Hematopoietic multipotent progenitor cell (in vitro differentiated cells): ENCODE measurements at places on chromosomes 7 and 10. TPM values are rescaled to one million over a fixed set of nuclear protein-coding genes. Genes with fewer than 3 reads are reported as not detected.
A peak's percentile ranks its signal among the peaks of the same experiment; 100 is the strongest.

SEPTIN14 gene
- not detected for total RNA-seq

OPN1SW gene
- not detected for total RNA-seq

AGMO gene
- total RNA-seq, result not detected

CHST15 gene
- 1.1 TPM for total RNA-seq

TAF3 gene
- 3.0 TPM for total RNA-seq

ZNF727 gene
- total RNA-seq, result 0.27 TPM

FZD8 gene
- total RNA-seq, result 0.81 TPM

DCLRE1A gene
- total RNA-seq, result 3.8 TPM

TMEM176A gene
- total RNA-seq, result 2.4 TPM

DGKB gene
- total RNA-seq, result not detected

SEMA3C gene
- total RNA-seq, result 14.3 TPM

GIMAP8 gene
- 4.8 TPM for total RNA-seq

GRCh38 chr10:118276727-118277126 is 65.4 kb downstream of the FAM204A start:
- no peak for DNase-seq

DNA sequence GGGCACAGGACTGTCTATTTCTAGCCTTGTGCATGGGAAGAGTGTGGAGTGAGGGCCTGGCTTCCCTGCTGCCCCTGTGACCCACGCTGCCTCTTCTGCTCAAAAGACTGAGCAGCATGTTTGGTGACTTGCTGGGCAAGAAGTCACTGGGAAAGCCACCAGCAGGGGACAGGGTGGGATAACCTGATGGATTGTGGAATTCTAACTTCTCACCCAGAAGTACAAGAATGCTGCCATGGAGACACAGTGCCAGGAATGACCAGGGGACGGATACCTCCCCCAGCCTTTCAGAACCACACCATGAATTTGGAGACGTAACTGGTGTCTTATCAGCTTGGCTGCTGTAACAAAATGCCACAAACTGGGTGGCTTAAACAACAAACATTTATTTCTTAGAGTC is 28.4 kb downstream of the GALNTL5 start:
- no peak for DNase-seq

- no peak for DNase-seq
These were observed 242.6 kb downstream of the TWIST1 start for GRCh38 chr7:18874880-18875279.

DNA sequence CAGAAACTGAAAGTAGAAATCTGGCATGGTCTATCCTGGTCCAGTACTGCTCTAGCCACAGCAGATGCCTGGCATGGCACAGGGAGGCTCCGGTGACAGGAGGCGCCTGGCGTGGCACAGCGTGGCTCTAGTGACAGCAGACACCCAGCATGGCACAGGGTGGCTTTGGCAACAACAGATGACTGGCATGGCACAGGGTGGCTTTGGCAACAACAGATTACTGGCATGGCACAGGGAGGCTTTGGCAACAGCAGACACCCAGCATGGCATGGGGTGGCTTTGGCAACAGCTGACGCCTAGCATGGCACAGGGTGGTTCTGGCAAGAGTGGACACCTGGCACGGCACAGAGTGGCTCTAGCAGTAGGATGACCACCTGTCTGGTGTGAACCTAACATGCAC is 480.5 kb upstream of the FOXK1 start:
- no peak for DNase-seq

DNA sequence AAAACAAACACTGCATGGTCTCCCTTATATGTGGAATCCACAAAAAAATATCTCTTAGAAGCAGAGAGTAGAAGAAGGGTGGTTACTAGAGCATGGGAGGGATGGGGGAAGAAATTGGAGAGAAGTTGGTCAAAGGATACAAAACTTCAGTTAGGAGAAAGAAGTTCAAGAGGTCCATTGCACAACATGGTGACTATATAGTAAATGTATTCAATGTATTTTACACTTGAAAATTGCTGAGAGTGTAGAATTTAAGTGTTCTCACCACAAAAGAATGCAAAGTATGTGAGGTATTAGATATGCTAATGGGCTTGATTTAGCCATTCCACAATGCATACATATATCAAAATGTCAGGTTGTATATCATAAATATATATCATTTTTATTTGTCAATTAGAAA is 232.0 kb upstream of the CELF2 start:
- DNase-seq, result no peak

GRCh38 chr10:79379512-79380124 is 32.3 kb downstream of the PPIF start:
- no peak for DNase-seq

DNA sequence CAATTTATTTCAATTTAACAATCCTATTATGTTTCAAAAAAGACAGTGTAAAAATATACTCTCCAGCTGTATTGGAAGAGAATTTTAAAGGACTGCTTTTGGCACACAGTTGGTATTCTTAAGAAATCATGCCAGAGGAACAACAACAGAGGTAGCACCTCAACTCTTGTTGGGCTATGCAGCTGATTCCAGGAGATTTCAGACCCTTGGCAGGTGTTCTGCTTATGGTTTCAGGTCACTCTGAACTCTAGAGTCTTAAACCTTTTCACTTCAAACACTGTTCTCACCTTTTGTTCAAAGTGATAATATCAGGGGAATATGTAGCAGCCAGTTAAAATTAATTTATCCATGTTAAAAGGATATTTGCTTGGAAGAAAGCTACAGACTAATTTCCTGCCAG is 160.1 kb downstream of the PFKFB3 start:
- DNase-seq, result no peak

GRCh38 chr10:49114718-49115014 is 656 bp downstream of the VSTM4 start:
- no peak for DNase-seq

DNA sequence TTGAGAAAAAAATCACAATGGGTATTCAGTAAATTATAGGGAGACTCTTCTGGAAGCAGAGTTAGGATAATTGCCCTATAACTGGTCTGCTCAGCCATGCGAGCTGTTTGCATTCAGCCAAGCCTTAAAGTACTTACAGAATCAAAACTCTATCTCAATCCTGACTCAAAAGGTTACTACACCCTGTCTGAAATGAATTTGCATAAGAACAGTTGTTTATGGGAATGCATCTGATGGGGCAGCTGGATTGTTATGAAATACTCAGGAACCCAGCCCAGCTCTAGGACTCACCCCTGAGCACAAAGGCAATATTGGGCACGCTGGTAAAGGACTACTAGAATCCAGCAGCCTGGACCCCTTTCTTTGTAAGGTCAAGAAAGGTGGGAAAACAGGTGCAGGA is 38.8 kb downstream of the AKR1B15 start:
- DNase-seq, result no peak

- DNase-seq, result no peak
These were observed 204.7 kb downstream of the DGKI start for GRCh38 chr7:137642031-137642430.

DNA sequence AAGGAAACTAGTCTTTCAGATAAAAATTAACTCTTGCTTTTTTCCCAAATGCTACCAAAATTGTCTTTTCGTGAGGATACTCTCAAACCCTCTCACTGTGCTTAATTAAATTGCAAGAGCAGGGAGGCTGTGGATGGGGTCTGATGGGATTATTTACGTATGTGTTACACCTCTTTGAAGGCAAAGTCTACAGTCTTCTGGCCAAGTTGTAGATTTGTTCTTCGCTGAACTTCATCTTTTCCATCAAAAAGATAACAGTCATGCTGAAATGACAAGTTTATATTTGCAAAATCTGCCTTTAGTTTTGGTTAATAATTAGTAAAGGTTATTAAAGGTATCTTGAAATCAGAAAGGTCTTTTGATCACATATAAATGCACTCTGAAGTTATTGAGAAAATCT is 22.7 kb downstream of the A1CF start:
- no peak for DNase-seq

GRCh38 chr7:101237206-101238067 is at the start of gene CLDN15:
Gene CLDN15 (minus strand): TSS chr7:101237802. CDS start chr7:101237581, 221 bp downstream.
- DNase-seq, result peak; percentile 83

- no peak for DNase-seq
These were observed 525 bp downstream of the UBE2D4 start for GRCh38 chr7:43926798-43927123.

DNA sequence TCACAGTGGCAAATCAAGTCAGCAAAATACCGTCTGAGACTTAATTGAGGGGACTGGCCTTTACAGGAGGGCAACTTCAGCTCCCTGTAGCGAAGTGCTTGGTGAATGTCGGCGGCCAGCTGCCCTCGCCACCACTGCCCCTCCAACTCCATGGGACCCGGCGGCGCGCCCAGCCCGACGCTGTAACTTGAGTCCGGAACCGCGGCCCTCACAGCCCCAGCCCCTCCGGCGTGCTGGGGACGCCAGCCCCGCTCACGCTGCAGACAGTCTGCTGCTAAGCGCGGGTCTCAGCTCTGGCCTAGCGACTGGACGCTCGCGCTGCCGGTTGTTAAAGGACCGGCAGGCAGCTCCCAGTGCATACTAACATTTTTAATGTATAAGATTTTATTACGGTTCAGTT is 113.4 kb upstream of the NUPR2 start:
- no peak for DNase-seq

DNA sequence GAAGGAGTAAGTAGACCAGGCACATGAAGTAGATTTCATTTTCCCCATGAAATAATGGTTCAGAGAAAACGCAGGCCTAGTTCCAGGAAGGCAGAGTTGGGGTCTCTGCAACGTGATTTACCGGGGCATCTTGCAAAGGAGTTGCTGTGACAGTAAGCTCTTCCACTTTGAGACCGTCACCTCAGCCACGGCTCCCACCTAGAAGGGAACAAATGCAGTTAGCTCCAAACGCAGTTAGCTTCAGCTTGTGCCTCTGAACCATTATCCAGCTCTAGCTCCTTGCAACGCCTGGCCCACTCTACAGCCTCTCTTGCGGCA is 7.0 kb upstream of the MYO1G start:
- DNase-seq, result no peak

- peak; percentile 68 for DNase-seq
These were observed 23.4 kb downstream of the MAD1L1 start for GRCh38 chr7:2209146-2209960.

GRCh38 chr10:103480521-103480920 is 1.5 kb upstream of the CALHM3 start:
- no peak for DNase-seq

- no peak for DNase-seq
These were observed 87.0 kb downstream of the PTPRN2 start for GRCh38 chr7:158500651-158501052.

DNA sequence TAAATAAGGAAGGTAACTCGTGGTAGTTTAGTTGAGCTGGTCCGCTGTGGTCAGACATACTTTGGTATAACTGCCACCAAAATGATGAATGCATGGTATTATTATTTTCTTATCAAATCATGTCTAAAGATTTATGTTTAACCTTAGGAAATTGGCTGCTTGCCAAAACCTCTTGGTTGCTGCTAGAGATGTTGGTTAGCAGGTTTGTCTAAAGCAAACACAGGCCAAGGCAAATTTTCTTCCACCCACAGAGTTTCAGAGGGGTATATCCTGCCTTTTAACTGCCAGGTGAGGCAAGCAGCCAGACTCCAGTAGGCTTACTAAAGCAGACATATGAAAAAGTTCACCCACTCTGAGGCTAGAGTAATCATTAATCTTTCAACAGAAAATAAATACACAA is 101.4 kb downstream of the SEMA3E start:
- no peak for DNase-seq

DNA sequence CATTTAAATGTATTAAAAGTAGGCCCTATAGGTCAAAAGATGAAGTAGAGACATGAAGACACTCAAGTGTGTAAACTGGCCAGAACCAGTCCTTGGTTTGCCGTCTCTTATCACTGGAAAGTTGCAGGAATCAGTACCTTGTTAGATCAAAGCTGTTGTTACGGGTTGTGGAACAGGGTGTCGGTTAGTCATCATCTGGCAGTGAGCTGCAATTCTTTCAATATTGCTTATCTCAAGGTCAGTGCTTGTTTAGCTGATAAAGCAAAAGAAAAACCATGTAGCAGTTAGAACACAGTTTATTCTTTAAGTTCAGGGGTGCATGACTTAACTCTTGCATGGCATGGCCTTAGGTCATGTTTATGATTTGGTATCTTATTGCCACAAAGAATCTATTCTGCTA is 10.0 kb upstream of the SLC13A1 start:
- DNase-seq, result no peak

DNA sequence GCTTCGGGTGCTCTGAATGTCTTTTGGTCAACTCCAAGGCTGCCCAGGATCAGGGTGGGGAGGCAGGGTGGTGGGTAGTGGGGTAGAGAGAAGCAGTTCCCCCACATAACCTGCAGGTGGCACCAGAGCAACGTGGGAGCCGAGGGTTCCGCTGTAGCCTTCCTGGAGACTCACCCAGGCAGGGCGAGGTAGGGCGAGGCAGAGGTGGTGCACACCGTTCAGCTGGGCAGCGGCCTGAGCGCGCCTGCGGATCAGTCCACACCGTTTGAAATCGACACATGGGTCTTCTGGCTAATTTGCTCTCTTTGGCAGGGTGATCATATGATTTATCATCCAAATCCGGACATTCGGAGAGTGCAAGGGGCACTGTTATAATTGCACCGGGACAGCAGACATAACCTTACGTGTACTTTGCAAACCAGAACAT is 41.4 kb upstream of the MAP3K8 start:
- peak; percentile 55 for DNase-seq

DNA sequence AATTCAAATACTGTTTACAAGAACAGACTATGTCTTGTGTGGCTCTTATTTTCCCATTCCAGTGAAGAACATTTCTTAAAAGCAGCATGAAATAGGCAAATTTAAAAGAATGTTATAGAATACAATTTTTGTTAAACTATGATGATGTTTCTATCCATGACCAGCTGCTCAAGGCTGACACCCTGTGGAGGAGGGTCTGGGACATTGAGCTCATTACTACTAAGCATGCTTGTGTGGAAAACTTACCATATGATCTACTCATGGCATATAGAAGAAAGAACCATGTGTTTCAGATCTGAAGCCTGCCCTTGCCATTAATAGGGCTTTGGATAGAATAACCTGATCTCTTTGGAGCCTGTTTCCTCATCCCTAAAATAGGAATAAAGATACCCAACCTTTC is 125.0 kb downstream of the FOXP2 start:
- no peak for DNase-seq

DNA sequence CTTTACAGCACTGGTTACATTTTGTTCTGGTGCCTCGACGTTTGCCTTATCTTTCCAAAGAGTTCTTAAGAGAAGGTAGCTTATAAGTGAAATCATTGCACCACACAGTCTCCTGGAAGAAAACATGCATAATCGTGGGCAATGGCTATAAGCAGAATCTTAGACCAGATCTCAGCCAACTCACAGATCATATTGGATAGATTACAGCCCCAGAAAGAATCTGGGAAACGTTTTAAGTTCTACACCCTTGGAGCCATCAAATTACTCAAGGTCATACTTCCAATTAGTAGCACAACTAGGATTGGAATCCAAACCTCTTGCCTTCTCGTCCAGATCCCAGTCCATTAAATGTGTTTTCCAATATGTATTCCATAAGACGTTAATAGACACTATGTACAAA is 8.8 kb upstream of the PDCD4 start:
- DNase-seq, result no peak

DNA sequence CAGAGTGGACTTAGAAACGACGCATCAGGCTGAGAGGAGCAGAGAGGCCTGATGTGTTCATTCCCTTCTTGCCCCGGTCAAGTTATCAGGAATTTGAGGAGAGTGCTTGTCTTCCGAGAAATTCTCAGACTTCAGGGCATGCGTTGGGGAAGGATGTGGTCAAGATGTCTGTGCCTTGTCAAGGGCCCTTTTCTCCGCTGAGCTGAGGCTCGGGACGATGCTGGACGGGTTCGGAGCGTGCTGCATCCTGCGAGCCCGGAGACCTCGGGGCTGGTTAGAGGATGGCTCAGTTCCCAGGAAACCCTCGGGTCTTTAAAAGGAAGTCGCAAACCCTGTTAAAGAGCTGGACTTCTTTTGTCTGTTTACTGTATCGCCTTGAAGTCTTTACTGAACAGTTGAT is 325.4 kb downstream of the ADARB2 start:
- DNase-seq, result peak; percentile 25
